HepG2 (cell line): ENCODE measurements at places on chromosomes 1 and 21.

DNA sequence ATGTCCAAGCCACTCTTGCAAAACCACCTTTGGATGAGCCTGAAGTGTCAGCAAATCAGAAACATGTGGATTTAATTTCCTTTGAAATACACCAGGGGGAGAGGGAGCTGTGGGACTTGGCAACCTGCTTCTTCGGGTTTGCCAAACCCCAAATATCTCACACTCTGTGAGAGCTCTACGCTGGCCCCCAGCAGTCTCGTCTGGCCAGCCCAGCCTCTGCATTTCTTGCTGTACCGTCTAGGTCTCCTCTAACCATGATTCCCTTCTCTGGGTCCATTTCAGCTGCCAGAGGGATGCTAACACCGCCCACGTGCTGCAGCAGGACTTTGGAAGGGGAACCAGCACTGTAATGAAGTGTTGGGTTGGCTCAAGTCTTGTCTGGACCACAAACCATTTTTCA, 114.6 kb downstream of the MRPS6 start:
- DNase-seq: no peak

DNA sequence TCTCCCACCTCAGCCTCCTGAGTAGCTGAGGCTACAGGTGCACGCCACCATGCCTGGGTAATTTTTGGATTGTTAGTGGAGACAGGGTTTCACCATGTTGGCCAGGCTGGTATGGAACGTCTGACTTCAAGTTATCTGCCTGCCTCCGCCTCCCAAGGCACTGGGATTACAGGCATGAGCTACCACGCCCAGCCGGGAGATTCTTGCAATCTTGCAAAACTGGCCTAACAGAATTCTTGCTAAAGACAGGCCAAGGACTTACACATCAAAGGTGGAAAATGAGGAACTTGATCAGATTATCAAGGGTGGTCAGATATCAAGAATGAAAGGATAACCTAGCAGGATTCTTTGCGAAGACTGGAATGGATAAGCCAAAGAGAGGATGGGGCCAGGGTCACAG, 98.3 kb upstream of the TIAM1 start:
- no peak for DNase-seq

- DNase-seq: no peak
These were observed 177.6 kb downstream of the MIS18A start for GRCh38 chr21:32101277-32101676.

DNA sequence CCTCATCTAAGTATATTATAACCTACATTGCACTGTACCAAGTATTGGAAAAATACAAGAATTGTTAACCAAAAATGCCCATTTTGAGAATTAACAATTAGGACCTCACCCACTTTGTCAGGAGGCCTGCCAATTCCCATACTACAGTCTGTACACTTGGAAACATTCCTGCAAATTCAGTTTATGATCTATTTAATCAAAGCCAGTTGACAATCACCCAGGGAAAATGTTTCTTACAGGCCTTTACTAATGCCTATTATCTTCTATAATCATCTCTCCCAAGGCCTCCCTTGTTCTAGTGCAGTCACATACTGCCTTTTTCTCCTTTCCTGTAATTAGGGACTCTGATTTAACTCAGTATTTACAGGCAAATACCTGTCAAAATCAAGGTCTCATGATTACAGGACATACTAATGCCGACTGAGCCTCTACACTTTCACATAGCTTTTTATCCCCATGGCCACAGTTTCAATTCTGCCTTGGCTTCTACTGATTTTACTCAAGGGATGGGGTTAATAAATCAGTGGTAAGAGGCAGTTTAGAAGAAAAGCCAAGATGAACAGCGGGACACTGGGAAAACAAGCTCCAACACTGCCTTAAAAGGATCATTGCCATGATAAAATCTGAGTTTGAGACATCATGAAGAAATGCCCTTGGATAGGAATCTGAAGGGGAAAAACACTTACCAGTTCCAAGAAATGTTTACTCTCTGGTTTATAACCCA, 338.7 kb downstream of the VAV3 start:
- DNase-seq: no peak

DNA sequence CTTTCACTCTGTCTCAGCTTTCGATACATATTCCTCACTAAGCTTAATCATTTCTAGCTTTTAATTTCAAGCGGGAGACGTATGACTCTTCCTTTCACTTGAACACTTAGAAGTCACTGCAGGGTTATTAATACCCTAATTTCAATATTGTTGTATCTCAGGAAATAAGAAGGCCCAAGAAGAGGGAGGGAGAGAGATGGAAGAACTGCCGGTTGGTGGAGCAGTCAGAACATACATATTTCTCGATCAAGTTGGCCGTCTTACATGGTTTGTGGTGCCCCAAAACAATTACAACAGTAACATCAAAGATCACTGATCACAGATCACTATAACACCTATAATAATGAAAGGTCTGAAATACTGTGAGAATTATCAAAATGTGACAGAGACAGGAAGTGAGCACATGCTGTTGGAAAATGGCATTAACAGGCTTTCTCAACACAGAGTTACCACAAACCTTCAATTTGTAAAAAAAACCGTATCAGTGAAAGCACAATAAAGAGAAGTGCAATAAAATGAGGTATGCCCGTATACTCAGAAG, 145.4 kb upstream of the HP1BP3 start:
- no peak for DNase-seq

- DNase-seq: no peak
These were observed 40.2 kb upstream of the ZNF124 start for GRCh38 chr1:247212012-247212411.

GRCh38 chr1:53127546-53127945, 14.9 kb downstream of the SLC1A7 start:
- no peak for DNase-seq
